ENCODE measurements at places on chromosomes 7 and 10. TPM values are rescaled to one million over a fixed set of nuclear protein-coding genes. Genes with fewer than 3 reads are reported as not detected.

GRCh38 chr10:51617576-51618235 is 81.7 kb downstream of the CSTF2T start:
- no peak for DNase-seq

- DNase-seq = no peak
These were observed 9.6 kb downstream of the GPRIN2 start for GRCh38 chr10:46546591-46547540.

DNA sequence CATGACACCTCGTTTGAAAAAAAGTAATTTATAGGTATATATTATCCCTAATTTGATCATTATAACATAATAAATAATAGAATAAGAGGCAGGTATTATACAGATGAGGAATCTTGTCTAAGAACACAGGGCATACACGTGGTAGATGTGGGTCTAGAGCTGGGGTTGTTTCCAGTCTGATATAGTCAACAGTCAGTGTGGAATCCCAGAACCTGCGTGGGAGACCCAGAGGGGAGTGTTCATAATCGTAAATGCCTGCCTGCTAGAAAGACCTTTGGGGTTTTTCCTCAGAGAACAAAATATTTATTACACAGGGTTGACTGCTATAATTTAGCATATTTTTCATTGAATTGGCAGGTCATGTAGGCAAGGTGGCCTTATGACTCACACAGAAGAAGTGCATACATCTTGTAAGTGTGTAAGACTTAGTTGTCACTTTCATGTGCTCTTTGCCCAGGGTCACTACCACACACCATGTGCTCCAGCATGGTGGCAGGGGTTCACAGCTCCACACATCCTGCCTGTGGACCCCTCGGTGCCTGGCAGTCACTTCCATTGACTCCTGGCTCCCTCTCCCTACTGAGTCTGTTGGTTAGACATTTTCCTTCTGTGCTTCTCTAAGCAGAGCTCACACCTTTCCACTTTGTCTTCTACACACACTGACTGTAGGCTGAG is 94.9 kb upstream of the IKZF1 start:
- DNase-seq = peak; percentile 52

GRCh38 chr7:21867816-21868575 is 77.7 kb downstream of the CDCA7L start:
- no peak for DNase-seq

- DNase-seq = no peak
These were observed 34.3 kb upstream of the TMEM26 start for GRCh38 chr10:61487506-61487905.

- no peak for DNase-seq
These were observed 22.3 kb downstream of the BTBD16 start for GRCh38 chr10:122293156-122293960.

DNA sequence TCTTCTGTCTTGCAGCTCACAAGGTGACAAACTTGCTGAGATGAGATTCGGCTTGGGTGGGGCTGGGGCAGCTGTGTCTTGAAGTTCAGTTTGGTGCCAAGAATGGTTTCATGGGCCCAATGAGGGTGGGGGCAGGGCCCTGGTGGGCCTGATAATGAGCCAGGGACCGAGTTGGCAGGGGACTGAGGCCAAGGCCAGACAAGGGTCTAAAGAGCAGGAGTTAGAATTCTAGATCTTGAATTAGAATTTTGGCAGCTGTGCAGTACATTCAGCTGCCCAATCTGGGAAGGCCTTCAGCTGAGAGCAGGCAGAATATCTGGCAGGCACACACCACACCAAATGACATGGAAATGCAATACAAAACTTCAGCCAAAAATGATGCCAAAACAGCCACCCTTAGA is 1.5 kb upstream of the JAZF1 start:
- DNase-seq = no peak

DNA sequence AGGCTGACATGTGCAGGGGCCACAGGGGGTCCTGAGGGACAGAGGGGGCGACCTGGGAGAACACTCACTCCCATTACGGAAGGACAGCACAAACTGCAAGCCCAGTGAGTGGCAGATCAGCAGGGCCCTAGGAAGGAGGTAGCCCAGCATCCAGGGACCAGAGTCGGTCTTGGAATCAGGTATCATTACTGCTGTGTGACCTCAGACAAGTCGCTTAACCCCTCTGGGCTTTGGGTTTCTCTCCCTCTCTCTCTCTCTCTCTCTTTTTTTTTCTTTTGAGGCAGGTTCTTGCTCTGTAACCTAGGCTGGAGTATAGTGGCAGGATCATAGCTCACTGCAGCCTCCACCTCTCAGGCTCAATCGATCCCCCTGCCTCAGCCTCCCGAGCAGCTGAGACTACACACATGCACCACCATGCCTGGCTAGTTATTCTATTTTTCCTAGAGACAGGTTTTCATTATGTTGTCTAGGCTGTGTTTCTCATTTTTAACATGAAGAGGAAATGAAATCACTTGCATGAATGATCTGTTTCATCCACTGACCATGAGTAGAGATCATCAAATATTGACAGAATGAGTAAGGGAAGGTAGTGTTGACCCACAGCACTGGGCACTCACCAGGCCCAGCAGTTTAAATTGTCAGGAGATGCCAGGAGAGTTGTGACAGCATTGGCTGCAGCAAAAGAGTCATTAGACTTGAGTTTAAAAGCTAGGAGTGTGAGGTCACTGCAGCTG is 49.4 kb downstream of the BUB3 start:
- DNase-seq = no peak

GRCh38 chr7:108442039-108442568 is 14.1 kb downstream of the NRCAM start:
- DNase-seq = no peak

The TMEM209 gene
- total RNA-seq = 44.5 TPM

DNA sequence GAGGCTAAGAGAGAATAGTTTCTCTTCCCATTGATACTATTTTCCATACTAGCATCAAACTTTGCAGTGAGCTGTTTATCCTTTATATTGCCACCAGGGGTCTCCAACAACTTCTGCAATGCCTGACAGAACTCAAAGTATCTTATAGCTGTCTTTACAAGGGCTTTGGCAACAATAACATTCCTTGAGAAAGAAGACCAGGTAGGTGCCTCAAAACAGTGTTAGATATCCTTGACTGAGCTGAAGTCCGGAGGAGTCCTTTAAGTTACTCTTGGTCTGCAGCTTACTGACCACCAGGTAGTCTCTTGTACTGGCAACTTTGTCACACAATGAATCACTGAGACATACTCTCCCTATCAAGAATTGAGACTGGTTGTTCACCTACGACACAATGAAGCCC is 30.0 kb upstream of the TES start:
- DNase-seq = no peak

- DNase-seq = no peak
These were observed 42.1 kb downstream of the RBM17 start for GRCh38 chr10:6130848-6131470.

The SORCS1 gene
- total RNA-seq = not detected

DNA sequence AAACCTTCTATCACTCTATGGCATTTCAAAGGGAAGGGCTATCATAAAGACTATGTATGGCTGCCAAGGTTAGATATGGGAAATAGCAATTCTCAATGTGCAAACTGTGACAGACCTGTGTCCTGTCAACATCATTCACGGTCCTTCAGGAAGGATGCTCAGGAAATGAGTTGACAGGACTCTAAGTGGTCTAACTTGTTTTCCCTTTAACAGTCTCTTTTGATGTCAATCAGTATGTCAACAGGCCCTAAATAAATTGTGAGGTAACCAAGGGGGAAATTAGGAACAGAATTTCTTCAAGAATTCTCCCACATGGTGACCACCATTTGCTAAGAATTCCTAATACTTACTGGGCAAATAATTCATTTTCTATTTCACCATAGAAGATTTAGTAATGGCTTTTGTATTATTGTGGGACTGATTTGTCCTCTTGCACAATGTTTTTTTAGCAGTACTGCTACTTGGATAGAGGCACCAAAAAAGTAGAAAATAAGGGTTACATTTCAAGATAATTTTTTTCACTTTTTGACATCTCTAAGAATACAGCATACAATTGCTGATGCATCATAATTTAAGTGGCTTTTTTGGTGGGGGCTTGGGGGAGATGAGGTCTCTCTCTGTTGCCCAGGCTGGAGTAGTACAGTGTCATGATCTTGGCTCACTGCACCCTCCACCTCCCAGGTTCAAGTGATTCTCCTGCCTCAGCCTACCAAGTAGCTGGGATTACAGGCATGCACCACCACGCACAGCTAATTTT is 275.8 kb downstream of the CACNA2D1 start:
- no peak for DNase-seq

DNA sequence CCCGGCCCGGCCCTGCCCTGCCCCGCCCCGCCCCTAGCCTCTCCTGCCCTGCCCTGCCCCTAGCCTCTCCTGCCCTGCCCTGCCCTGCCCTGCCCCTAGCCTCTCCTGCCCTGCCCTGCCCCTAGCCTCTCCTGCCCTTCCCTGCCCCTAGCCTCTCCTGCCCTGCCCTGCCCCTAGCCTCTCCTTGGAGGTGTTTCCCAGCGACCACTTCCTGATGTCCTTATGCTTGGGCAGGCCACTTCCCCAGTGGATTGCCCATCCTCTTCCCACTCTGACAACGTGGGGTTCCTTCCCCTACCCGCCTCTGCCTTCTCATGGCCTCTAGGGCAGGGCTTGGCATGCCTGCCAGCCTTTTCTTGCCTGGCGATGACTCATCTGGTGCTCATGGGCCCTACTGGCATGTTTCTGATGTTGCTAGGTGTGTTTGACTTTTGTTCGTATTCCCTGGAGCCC is 21.2 kb downstream of the PRXL2A start:
- no peak for DNase-seq

DNA sequence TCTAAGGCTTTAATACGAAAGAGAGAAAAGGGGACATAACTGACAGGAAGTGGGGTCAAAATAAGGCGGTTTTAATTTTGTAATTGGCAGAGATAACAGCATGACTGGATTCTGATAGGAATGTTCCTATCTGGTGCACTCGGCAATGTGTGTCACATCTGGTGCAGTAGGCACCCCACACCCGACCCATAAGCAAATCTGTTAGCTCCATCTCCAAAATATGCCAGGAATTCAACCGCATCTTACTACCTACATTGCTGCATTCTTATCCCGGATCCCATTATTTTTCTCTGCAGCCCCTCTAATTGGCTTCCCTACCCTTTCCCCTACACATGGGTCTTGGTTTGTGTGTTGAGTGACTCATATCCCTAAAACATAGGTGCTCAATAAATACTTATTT is 19.1 kb upstream of the GALNT11 start:
- DNase-seq = no peak

- no peak for DNase-seq
These were observed 140.5 kb downstream of the CHCHD3 start for GRCh38 chr7:132941428-132941827.

DNA sequence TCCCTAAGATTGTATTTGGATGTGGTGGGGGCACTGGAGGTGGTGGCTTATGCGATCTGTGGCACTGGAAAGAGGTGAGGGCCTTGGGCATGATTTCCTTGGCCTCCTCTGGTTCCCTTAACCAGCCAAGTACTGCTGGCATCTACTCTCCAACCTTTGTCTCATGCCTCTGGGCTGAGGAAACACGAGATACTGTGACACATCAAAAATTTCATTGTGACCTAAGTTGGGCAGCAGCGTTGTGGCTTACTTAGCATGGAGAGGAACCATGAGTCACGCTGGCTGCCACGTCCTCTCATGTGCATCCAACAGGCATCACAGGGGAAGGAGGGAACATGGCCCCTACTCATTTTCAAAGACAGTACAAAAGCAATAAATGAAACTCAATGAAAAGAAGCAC is 29.7 kb upstream of the GSDME start:
- DNase-seq = no peak

DNA sequence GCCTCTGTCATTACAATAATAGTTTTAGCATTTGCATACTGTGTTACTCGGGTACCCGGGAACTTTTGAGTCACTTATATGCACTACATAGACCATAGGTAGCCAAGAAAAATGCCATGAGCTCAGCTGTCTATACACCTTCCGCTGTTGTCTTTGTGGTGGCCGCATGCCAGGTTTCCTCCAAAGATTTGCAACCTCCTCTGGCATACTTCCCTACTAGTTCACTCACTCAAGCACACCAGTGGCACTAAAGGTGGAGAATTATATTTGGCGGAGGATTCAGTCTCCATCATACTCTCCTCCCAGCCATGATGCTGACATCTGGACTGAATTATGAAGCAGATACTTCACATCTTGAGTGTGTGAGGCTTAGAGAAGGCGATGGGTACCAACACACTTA is 35.6 kb upstream of the GRB10 start:
- DNase-seq = no peak

DNA sequence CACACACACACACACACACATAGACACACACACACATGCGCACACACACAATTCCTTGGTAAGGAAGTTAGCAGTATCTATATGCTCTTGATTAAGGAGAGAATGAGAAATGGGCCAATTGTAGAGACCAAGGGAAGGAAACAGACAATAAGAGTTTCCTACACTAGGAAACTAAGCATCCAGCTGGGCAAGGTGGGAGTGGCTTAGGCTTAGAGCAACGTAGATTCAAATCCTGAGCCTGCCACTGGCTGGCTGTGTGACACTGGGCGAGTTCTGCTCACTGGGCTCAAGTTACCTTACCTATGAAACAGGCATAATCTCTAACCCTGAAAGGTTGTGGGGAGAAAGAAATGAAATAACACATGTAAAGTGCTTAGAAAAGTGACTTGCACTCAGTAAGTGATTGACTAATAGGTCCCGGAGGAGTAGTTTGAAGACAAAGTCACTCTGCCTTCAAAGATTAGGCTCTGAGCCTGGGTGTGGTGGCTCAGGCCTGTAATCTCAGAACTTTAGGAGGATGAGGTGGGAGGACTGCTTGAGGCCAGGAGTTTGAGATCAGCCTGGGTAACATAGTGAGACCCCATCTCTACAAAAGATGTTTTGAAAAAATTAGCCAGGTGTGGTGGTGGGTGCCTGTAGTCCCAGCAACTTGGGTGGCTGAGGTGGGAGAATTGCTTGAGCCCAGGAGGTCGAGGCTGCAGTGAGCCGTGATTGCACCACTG is 701.4 kb downstream of the PARD3 start:
- no peak for DNase-seq

- DNase-seq = no peak
These were observed 118.1 kb downstream of the INHBA start for GRCh38 chr7:41584746-41585145.

- DNase-seq = no peak
These were observed 30.5 kb upstream of the SEM1 start for GRCh38 chr7:96740130-96740529.

GRCh38 chr10:71965623-71966022 is 1.4 kb downstream of the CHST3 start:
- DNase-seq = no peak

- DNase-seq = no peak
These were observed 17.6 kb downstream of the C10orf62 start for GRCh38 chr10:97607095-97607636.

- DNase-seq = peak; percentile 57
These were observed 48.8 kb upstream of the CARD11 start for GRCh38 chr7:3092468-3092867.

Measured in activated T-cell treated with anti-CD3 and anti-CD28 coated beads, Interleukin-2, amount 50 U/mL, for 4 hours (primary cell).